ENCODE measurements at places on chromosomes 4 and X.

- peak; percentile 77 for DNase-seq
These were observed 167.5 kb upstream of the MAP3K15 start for GRCh38 chrX:19682712-19683331.

- DNase-seq = no peak
These were observed 39.6 kb downstream of the CCNI start for GRCh38 chr4:77036206-77036605.

GRCh38 chr4:26044983-26045382 is 131.0 kb downstream of the SMIM20 start:
- no peak for DNase-seq

GRCh38 chr4:145743641-145744040 is 63.7 kb downstream of the C4orf51 start:
- no peak for DNase-seq

- no peak for DNase-seq
These were observed 57.8 kb downstream of the FRMPD3 start for GRCh38 chrX:107507093-107507743.

- DNase-seq = no peak
These were observed 48.4 kb downstream of the ARHGAP10 start for GRCh38 chr4:147780137-147780777.

DNA sequence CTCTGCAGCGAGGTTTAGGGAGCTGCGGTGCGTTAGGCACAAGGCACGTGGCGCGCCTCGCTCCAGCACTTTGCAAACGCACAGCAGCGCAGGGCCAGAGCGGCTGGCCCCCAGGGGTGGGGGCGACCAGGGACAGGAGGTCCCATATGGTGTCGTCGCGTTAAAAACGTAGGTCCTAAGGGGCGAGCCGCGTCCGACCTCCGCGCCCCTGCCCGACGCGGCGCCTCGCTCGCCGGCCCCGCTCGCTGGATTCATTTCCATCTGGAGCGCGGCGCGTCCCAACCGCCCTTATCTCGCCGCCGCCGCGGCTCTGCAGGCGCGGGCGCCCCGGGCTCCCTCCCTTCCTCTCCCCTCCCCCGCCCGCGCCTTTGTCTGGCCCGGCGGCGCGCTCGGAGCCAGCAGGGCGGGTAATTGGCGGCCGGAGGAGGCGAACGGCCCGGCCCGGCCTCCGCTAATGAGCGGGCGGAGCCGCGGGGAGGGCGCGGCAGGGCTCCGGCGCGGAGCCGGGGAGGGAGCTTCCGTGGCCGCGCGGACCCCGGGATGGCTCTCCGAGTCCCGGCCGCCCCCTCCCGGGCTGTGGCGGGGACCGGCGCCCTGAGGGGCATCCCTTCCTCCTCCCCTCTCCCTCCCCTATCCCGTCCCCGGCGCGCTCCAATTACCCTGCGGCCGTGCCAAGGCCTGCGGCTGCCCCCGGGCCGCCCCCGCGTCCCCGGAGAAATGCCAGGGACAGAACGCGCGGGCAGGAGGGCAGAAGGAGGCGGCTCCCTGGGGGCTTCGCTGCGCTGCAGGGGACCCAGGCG is 409.0 kb downstream of the BCOR start:
- peak; percentile 77 for DNase-seq

DNA sequence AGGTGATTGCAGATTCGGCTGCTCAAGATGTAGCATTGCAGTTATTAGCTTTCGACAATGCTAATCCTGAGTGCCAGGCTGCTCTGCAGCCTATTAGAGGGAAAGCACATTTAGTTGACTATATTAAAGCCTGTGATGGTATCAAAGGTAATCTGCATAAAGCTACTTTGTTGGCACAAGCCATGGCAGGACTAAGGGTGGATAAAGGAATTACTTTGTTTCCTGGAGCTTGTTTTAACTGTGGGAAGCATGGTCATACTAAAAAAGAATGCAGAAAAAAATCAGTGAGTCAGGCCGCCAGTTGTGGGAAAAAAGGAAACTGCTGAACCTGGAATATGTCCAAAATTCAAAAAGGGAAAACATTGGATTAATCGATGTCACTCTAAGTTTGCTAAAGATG is 154.9 kb upstream of the TECRL start:
- no peak for DNase-seq
